ENCODE measurements at places on chromosomes 7 and 10.

- no peak for DNase-seq
Measured at GRCh38 chr7:100829150-100829716, 1.9 kb upstream of the EPHB4 start.

GRCh38 chr10:61830072-61830845 lies 71.2 kb upstream of the ARID5B start:
- no peak for DNase-seq

- no peak for DNase-seq
Measured at GRCh38 chr10:131450216-131450765, 138.8 kb upstream of the TCERG1L start.

GRCh38 chr10:55233090-55233489 lies 432.1 kb upstream of the PCDH15 start:
- no peak for DNase-seq

DNA sequence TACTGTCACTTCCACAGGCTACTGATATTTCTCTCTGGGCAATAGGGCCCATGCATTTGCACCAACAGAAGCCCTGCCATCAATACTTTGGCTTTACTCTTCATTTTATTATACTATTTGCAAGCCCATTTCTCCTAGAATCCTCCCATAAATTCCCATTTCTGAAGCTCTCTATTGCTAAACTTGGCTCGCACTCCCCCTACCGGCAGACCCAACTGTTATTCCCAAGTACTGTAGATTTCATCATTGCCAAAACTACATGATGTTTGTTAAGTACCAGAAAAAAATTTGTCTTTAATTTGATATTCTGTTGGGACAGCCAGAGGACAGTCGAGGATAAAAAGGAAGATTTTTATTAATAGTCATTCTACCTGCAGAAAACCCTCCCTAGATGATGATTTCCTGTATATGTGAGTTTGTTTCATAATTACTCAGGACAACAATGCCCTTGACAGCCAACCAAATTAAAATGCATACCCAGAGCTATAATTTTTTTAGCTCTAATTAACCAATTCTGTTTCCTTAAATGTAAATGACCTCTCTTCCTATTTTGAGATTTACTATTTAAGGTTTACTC lies 298.6 kb downstream of the REEP3 start:
- peak; percentile 49 for DNase-seq

DNA sequence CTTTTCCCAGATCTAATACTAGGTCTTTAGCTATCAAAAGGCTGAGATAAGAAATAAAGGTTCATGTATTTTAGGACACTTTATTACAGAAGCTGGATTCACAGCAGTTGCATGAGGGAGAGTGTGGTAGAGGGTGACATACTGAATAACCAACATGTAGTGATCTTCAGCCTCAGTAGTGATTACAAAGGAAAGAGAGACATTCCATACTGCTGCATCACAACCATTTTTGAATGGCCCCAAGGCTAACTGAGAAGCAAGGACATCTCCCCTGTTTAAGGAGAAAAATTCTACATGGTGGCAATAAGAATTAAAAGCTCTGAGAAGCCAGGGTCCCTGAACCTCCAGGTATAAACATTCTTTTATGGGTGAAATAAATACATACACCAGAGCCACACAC lies 35.3 kb downstream of the COG5 start:
- no peak for DNase-seq

- DNase-seq, result no peak
Measured at GRCh38 chr10:18504161-18504560, 147.2 kb downstream of the NSUN6 start.

DNA sequence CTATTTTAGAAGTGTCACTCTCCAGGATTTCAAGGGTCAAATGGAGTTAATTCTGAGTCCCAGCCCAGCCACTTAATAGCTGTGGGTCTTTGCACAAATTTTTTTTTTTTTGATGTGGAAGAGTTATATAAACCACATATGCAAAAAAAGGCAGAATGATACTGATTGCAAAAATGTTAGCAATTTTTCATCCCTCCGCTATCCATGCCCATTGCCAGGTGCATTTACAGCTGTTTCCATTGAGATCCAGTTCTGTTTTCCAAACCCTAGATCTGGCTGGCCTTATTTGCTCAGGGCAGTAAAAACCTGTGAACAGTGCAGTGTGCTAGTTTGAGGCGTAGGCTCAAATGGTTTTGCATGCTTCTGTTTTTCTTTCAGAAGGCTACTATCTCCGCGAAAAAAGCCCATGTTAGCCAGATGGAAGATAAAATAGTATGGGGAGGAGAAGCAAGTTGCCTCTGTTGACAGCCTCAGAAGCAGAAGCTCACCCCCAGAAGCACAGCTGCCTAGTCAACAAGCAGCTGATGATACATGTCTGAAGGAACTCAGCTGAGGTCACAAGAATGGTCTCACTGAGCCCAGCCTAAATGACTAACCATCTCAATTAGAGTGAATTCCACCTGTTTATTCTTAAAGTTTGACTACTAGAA lies 997 bp upstream of the ZNF138 start:
- no peak for DNase-seq

- DNase-seq, result no peak
Measured at GRCh38 chr7:151853896-151854719, 22.8 kb downstream of the PRKAG2 start.
